ENCODE measurements at places on chromosomes 5 and 9.

- peak; percentile 60 for DNase-seq
These were observed at the start of gene AGPAT2 for GRCh38 chr9:136686794-136687711. Gene AGPAT2, minus strand, starts transcription at chr9:136687457. Its CDS starts 100 bp downstream, at chr9:136687357.

DNA sequence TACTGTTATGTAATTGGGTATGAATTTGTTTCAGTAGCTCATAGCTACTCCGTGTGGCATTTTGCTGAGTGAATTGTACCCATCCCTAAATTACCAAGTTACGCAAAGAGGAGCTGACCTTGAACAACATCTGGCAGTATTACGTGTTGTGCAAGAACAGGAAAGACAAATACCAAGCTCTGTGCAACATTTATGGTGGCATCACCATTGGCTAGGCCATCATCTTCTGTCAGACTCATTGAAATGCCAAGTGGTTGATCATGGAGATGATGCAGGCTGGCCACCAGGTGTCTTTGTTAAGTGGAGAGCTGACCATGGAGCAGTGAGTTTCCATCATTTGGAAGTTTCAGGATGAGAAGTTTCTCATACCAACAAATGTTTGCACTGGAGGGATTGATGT is 15.0 kb downstream of the ZSWIM6 start:
- no peak for DNase-seq

GRCh38 chr5:77235846-77236721 is 25.6 kb downstream of the PDE8B start:
- no peak for DNase-seq

DNA sequence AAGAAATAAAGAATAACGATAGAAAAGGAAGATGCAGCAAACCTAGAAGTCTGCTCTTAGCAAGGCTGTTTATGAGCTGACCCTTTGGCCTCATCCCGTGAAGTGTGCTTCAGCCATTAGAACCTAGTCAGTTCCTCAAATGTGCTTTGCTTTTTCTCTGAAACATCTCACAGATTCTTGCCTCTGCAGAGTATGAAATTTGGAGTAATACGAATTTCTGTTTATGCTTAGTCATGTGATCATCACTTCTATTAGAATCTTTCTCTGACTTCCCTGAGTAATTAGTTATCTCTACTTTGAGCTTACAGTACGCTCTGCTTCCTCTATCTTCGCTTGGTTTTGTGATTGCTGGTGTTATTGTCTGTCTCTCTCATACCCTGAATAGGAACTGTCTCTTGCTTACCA is 11.3 kb downstream of the CYSTM1 start:
- DNase-seq, result no peak

DNA sequence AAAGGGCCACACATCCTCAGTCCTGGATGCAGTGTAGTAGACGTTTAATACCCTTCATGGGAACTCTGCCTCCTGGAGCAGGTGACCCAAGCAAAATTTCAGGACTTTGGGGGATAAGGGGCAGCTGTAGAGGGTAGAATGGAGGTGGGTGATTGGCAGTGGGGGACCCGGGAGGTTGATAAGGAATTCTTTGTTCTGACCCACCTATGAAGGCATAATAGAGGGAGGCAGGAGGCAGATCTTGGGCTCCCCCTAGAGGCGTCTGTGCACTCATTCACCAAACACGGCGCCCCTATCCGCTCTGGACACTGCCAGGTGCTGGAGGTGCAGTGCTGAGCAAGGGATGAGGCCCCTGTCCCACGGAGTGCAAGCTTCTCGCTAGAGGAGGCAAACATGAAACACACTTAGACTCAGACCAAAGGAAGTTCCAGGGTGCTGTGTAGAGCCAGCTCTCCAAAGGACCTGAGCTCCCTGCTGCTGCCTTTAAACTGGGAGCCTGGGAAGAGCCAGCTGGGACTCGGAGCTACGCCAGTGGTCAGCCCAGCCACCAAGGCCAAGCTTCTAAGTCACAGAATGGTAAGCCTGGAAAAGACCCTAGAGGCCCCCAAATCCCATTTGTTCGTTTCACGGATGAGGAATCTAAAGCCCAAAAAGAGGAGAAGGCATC is 7.7 kb downstream of the IL17B start:
- DNase-seq, result peak; percentile 69

GRCh38 chr5:108046955-108047670 is 334.8 kb downstream of the FBXL17 start:
- no peak for DNase-seq

DNA sequence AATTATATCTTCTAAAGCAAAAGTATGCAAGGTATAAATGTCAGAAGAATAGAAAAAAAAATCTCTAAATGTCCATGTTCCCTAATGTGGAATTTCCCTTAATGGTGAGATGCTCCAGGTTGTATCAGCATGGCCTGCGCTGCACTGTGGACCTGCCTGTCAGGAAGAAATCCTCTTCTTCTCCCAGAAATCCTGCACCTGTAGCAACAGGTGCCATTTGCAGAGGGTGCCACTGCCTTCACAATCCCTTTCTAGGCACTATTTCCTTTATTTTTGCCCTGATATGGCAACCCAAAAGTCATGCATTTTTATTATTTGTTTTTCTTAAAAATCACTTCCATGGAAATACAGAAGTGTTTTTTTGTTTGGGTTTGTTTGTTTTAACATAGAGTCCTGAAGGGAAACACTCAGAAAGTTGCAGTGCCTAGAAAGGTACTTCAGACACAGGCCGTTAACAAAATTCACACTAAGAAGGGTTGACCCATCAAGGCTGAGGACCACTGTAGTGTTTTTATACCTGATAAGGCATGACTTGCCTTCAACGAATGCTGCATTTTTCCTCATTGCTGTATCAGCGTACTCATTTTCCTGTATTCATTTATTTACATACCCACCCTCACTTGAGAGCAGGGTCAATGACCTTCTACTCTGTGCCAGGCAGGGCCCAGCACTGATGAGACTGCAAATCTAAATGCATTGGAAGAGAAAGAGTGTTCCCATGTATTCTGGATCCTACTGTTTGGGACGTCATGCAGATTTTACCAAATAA is 177.8 kb downstream of the SNX18 start:
- DNase-seq, result no peak

Data from A172 (cell line).